ENCODE measurements at places on chromosomes 6 and 20.

DNA sequence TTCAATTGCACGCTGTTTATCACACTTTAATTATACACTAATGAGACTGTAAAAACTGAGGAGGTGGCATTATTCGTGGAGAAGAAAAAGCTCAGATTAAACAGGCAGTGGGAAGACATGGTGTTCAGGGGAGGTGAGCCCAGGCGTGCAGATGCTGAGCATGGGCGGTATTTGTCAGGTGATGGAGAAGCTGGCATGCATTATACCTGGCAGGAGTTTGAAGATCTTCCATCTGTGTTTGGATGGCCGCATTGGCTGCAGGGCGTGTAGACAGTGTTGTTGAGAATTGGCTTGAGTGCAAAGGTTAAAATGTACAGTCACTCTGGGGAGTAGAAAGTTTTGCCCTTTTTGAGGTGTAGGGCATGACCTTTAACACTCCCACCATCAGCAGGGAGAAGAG lies 213.8 kb downstream of the ERMARD start:
- DNase-seq = no peak

DNA sequence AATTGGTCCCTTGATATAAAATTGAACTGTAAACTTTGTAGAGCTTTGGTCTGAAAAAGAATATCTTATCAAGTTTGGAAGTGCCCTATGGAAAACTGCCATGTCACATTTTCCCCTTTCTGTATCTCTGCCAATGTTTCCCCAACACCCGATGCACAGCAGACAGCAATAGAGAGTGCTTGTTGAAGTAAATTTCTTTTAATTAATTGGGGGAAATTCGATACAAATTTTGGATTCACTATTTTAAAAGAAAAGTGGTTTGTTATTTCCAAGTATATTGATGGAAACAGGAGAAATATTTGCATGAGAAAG lies 208.1 kb downstream of the OGFRL1 start:
- DNase-seq = no peak

DNA sequence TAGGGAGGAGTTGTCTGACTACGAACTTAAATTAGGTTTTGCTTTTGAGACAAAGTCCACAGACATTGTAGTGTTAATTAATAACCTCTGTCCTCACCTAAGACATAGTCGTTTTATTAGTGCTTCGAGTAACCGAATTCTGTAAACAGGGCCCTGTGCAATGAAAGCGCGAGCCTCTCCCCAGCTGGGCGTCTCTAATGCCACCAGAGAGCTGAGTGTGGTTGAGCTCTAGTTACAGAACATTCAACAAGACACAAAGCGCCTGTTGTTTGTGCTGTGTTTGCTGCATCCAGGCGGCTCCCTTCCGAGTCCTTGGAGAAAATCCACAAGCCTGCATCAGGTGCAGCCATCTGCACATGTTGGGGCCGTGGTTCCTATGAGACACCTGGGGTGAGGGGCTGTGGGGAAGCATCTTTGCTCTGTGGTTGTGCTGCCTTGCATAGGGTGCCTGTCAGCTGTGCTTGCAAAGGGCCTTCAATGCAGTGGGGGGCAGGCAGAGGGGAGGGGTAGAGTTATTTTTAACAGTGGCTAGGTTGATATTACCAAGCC lies 63.9 kb downstream of the CD164 start:
- DNase-seq = no peak

DNA sequence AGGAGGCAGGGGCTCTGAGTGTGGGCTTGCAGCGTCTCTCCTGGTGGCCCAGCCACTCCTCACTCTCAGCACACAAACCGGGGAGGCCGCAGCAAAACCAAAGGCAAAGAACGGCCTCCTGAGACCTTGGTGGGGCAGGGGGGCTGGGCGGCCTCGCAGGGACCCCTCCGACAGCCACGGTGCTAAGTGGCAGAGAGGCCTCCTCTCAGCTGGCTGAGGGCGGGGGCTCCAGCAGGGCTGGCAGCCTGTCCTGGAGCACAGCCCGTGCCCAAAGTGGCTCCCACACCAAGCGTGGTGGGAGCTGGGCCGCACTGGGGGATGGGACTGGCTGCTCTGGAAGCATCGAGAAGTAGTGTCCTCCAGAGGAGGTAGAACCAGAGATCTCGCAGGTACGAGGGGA lies 334.4 kb downstream of the QKI start:
- DNase-seq = no peak

- DNase-seq = no peak
Observed at GRCh38 chr6:16432075-16433032, 194.0 kb downstream of the GMPR start.

- no peak for DNase-seq
Observed at GRCh38 chr20:38757145-38757775, 9.0 kb downstream of the ACTR5 start.

GRCh38 chr20:33951171-33951570 lies 42.5 kb upstream of the RALY start:
- DNase-seq = no peak

GRCh38 chr6:24031496-24031895 lies 94.5 kb upstream of the NRSN1 start:
- no peak for DNase-seq

GRCh38 chr6:129605967-129606366 lies 104.0 kb downstream of the ARHGAP18 start:
- no peak for DNase-seq

DNA sequence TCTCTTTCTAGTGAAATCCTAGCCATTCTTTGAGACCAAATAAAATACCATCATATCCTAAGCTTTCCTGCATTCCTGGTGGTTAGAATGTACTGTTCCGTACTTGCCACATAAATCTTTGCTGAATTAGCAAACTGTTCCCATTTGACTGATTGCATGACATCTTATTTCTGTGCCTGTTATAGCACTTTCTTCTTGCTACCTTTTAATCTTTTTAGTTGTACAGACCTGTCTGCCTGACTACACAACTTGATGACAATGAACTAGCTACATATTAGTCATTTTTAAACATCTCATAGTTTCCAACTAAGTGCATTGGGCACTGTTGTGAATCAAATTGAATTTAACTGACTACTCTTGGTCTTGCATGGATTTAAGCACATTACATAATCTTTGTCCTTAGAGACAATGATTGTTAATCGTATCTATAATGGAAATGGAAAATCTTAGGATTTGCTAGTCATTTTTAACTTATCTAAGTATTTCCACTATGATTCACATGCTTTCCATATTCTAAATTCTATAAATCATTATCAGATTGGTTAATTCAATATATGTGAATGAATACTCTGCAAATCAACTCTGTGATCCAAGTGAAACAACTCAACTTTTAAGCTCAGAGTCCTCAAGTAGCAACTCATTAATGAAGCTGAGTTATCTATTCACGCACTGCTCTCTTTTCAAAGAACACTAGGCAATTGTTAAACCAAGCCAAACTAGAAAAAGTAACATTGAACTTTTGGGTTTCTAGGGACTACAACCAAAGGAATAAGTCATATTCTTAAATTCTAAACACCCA lies 109.0 kb downstream of the TNFRSF21 start:
- no peak for DNase-seq

DNA sequence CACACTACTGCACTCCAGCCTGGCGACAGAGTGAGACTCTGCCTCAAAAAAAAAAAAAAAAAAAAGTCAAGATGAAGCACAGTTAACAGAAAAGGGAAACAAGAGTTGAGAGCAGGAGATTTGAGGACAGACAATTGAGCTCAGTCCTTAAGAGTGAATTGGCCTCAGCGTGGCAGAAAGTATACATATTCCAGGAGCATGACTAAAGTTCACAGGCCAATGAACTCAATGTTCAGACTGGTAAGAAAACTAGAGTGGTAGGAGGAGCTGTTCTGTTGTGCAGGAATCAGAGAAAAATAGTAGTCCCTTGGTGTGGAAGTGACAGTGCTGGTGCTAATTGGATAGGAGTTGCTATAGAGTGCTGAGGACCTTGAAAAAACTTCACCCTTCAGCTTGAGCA lies 60.0 kb downstream of the NRN1 start:
- no peak for DNase-seq

- no peak for DNase-seq
Observed at GRCh38 chr6:117346142-117346930, 79.4 kb downstream of the ROS1 start.

DNA sequence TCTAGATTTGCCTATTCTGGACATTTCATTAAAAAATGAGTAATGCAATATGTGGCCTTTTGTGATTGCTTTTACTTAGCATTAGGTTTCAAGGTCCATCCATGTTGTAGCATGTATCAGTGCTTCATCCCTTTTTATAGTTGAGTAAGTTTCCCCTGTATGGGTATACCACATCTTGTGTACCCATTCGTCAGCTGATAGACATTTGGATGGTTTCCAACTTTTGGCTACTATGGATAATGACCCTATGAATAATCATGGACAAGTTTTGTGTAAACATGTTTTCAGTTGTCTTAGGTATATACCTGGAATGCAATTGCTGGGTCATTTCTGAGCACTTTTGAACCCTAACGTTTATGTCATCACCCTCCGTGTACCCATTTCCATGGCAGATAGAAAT lies 15.4 kb downstream of the METTL24 start:
- DNase-seq = no peak

- DNase-seq = no peak
Observed at GRCh38 chr6:30998785-30999184, 11.5 kb upstream of the MUC22 start.

DNA sequence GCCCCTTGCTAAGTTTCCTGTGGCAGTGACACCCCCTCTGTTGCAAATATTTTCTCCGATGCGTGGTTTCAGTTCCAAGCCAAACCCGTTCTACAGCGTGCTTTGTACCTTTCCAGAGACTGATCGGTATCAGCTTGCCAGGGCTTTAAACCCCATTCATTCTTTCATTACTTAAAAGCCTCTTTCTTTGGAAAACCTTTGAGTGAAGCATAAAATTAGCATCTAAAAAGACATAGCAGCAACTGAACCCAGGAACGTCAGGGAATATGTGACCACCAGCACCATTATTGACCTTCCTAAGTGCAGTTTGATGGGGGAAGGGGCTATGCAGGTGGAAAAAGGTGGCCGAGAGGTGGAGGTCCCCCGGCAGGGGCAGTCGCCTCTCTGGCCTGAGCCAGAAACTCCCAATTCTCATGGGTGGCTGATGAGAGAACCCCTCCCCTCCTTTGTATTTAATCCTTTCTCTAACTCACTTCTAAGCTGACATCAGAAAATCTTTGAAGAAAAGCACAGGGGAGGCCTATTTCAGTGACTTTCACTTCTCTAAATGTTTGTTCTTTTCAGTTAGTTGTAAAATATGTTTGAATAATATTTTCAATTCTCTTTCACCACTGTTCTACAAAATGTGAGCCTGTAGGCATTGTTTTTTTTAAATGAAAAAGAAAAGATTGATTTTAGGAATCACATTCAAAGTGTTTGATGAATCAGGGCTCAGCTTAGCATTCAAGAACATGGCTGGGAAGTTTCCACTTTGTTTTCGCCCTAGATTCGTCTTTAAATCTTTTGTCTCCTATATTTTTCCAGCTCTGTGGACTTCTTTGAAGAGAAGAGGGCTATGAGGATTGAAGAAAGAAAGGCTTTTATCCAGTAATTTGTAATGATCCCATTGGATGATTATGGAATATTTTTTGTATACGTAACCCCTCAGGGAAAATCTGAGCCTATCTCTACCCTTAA lies 89.2 kb downstream of the RSPH3 start:
- DNase-seq = no peak

DNA sequence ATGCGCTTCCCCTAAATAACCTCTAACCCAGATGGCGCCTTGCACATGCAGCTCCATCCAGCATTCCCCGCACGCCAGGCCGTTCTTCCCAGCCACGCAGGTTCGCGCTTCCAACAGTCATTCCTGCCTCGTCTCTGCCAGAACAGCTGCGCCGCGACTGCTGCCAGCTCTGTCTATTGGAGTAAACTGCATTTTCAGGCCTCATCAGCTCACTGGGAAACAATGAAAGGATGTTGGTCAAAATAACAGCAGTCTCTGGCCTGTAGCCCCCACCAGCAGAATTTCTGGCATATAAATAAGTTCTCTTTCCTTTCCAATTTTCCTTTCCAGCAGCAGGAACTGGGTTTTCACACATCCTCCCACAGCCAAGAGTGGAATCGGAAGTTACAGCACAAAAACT lies 14.6 kb downstream of the NRSN1 start:
- peak; percentile 62 for DNase-seq

- DNase-seq = peak; percentile 78
Observed at GRCh38 chr6:163355426-163355991, 59.0 kb upstream of the QKI start.

- no peak for DNase-seq
Observed at GRCh38 chr6:75759207-75759606, 10.2 kb downstream of the MYO6 start.

- DNase-seq = no peak
Observed at GRCh38 chr6:2909718-2910117, 6.6 kb upstream of the SERPINB9 start.

DNA sequence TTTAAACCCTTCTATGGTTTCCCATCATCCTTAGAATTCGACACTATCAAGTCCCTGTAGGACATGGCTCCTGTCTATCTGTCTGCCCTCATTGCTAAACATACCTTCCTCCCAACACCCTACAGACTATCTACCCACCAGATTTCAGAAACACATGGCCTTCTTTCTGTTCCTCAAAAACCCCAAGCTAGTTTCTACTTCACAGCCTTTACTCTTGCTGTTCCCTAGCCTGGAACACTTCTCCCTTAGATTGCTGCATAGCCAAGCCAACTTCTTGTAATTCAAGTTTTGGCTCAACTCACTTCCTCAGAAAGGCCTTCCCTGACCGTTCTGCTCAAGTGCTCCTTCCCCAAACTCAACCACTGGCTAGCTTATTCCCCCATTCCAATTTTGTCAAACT lies 156.2 kb downstream of the BTBD9 start:
- DNase-seq = no peak

- DNase-seq = peak; percentile 61
Observed at GRCh38 chr20:2840967-2841531, 504 bp downstream of the VPS16 start.
